D341Med (cell line): ENCODE measurements at places on chromosomes 5 and 9.

DNA sequence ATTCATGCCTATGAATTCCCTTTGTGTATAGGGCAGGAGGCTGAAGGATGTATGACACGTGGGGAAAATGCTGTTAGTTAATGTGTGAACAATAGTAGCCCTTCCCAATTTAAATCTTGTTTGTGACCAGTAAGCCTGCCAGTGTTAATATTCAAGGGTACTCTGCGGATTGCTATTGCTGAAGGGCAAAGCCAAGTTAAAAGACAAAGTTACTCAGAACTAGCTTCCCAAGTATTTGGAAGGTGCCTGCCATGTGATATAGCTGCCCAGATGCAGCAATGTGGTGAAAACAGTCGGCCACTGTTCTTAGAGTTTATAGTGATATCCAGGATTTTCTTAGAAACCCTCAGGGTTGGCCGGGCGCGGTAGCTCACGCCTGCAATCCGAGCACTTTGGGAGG, 34.6 kb downstream of the MARVELD2 start:
- DNase-seq = no peak

- DNase-seq = no peak
Measured at GRCh38 chr5:152443935-152444334, 38.9 kb upstream of the NMUR2 start.

DNA sequence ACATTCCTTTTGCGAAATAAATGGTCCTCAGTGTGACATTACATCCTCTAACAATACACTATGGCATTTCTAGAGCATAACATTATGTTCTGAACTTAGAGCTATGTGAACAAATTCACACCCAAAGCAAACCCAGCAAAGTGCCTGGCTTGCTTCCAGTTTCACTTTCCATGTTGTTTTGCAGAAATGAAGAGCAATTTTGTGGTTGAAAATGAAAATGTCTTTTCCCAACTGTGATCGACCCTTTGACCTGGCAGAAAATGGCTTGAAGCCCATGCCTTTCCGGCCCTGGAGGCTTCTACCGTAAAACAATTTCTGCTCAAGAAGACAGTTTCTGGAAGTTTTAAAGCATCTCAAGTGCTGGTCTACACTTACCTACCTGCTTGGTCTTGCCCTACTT, 344.7 kb upstream of the RGMB start:
- DNase-seq = no peak

DNA sequence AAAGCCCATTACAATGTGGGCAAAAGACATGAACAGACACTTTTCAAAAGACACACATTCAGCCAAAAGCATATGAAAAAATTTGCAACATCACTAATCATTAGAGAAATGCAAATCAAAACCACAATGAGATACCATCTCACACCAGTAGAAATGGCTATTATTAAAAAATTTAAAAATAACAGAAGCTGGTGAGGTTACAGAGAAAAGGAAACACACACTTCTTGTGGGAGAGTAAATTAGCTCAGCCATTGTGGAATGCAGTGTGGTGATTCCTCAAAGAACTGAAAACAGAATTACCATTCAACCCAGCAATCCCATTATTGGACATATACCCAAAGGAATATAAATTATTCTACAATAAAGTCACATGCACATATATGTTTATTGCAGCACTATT, 585.2 kb upstream of the TUSC1 start:
- DNase-seq = no peak

GRCh38 chr5:147369742-147370374, 135.0 kb downstream of the STK32A start:
- DNase-seq = no peak

DNA sequence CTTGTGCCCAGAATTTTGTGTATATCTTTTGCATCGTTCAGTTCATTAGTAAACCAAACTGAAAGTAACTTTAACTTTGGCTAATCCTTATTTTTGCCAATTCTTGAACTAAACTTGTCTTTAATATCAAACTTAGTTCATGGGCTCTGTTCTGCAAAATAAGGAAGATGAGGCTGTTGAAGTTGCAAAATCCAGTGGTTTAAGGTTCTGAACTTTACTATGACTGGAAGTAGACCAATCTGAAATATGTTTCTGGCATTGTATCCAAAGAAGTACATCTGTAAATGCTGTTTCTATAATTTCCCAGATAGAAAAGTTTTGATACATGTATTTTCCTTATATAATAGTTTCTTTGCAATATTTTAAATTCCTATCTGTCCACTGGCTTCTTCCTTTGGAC, 238.1 kb downstream of the CETN3 start:
- DNase-seq = no peak

DNA sequence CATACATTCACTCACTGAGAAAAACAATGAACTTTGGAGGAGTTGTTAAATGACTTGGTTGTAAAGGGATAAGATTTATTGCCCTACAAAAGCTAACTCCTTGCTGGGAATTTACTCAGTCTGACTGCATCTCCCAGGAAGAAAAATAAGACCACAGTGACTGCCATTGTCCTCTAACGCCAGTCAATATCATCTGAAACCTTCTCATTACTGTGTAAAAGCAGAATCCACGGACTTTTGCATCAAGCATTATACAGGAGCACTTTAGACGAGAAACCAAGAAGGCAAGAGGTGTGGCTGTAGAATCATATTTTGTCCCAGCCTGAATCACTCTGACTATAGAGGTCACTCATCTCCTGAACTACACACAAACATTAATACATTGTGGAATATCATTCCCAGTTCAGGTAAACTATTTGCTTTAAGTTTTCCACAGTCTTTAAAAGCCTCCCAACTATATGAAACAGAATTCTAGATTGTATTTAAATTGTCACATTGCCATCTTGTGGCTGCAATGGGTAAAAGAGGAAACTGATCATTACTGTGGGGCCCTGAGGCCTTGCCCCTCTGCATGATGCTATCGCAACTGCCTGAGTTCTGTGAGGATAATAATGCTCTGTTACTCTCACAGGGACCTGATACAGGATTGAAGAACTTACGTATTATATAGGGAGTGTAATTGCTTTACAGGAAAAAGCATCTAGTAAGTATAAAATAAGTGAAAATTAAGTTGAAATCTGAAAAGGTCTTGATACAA, 142.9 kb downstream of the SLCO4C1 start:
- peak; percentile 55 for DNase-seq

- no peak for DNase-seq
Measured at GRCh38 chr5:104817127-104817526, 1254.5 kb upstream of the NUDT12 start.

- DNase-seq = no peak
Measured at GRCh38 chr9:80866121-80866520, 823.2 kb downstream of the TLE1 start.

DNA sequence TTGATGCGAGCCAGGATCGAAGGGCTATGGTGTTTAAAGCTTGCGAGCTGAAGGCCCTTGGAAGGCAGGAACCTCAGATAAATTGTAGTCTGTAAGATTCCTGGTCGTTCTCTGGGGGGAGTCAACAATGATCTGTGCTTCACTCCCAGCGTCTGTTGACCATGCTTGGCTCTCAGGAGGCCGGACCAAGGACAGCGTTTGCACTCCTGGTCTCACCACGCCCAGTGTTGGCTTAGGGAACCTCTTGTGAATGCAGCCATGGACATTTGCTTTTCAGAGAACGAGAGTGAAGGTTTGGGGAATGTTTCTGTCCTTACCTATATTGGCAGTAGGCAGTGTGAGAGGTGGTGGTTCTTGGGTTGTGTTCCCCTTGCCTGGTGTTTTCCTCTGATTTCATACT, 60.2 kb upstream of the FAM120AOS start:
- no peak for DNase-seq

DNA sequence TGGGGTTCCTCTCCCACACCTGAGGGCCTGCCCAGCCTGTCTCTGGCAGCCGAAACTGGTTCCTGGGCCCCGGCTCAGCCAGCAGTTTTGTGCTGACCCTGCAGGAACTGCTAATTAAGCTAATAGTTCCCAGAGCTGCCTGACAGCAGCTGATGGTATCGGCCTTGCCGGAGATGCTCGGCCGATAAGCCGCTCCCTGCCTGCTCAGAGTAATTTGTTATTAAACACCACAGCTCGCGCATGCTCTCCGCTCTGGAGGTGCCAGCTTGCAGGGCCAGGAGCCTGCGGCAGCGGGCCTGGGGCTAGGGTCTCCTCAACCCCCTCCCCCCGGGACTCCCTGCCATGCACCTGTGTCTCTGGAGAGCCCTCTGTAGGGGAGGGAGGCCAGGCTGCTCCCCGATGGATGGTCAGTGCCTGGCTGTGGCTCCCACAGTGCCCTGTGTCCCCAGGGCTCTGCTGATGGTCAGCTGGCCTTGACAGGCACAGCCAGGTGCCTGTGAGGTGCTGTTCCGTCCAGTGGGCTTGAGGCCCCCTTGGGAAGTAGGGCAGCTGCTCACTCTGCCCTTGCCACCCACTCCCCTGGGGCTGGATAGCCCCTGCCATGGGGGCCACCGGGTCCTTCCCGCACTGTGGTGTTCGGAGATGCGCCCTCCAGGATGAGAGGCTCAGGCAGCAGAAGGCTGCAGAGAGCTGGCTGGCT, 41.7 kb downstream of the RXRA start:
- peak; percentile 58 for DNase-seq
